NCI-H1105 (cell line): ENCODE measurements at places on chromosomes 11 and 22.

GRCh38 chr11:3206922-3207204 is 11.8 kb downstream of the MRGPRG start:
- DNase-seq: no peak

GRCh38 chr22:19213442-19214077 is 35.0 kb upstream of the SLC25A1 start:
- DNase-seq: no peak

DNA sequence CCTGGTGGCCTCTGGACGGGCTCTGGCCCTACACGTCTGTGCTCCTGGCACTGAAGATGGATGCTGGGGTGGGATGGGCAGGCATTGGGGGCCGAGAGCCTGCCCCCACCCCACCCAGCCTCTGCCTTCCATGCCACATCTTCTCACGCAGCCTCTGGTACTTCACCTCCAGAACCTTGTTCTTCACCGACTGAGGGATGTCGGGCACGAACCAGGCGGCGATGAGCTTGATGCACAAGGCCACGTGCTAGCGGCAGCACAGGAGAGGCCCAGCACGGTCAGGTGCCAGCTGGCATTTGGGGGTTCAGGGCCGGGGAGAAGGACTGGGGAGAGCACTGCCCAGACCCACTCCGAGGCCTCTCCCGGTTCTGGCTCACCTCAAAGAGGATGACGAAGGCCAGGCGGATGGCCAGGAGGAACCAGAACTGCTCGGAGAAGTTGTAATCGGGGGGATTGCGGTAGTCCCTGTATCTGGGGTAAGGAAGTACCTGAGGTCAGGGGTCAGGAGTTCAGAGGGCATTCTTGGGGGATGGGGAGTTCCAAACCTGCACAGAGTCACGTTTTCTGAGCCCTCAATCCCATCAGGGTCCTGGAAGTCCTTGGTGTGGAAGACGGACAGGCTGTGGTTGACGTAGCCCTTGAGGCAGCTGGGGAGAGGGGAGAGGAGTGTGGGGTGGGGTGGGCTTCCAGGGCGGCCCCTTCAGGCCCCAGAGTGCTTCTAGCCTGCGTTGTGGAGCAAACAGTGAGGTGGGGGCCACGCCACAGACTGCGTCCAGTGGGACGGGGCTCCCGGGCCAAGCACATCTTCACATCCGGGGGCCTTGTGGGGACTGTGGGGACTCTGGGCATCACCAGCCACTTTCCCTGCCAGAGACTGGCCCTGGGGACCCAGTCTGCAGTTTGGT is 3.8 kb upstream of the SIGIRR start:
- DNase-seq: no peak

GRCh38 chr22:45010532-45010900 is 711 bp upstream of the PHF21B start:
- no peak for DNase-seq

- DNase-seq: no peak
Observed at GRCh38 chr22:49099496-49100124, 728.1 kb downstream of the BRD1 start.
